Fibroblast of skin of back (primary cell): ENCODE measurements at places on chromosomes 12 and 14.

DNA sequence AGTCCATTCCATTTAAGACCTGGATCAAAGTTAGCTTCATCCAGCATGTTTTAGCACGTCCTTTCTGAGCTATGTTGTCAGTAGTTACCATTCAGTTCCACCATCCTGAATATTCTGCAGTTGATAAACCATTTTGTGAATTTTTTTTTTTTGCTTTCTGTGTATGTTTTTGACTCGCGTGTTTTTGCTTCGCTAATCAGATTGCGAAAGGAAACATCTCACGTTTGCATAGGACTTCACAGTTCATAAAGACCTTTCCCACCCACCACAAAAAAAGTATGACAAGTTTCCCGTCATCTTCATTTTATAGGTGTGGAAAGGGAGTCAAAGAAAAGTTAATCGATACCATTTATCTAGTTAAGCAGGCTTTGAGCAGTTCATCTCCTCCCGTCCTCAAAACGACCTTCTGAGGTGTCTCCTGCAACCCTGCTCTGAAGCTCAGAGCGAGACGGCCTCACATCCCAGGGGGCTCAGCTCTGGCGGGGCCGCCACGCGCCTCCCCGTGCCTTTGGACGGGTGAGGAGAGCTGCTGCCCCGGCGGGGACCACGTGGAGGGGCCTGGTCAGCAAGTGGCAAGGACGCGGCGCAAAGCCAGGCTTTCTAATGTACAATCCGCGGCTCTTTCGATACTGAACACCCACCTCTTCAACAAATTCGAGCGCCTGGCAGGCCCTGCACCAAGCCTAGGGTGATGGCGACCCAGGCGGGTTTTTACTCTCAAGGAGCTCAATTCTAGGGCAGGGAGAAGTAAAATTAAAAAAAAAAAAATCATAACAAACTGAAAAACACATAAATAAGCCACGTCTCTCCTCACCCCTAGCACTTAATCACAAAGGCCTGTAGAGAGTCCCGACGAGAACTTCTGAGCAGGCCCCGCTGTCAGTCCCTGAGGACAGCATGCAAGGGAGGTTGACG lies 988 bp upstream of the TMEM263 start:
- DNase-seq = peak; percentile 42

DNA sequence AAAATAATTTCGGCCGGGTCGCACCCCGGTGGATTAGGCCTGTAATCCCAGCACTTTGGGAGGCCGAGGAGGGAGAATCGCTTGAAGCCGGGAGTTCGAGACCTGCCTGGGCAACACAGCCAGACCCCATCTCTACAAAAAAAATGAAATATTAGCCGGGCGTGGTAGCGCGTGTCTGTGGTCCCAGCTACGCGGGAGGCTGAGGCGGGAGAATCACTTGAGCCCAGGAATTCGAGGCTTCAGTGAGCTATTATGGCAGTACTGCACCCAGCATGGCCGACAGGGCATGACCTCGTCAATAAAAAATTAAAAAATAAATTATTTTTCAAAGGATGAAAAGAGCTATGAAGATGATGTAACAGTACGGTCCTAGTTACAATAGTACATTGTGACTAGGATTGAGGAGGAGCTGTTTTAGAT lies 523 bp downstream of the GTF2H3 start:
- DNase-seq = peak; percentile 10

GRCh38 chr12:20588042-20588441 lies 107.1 kb upstream of the SLCO1C1 start:
- no peak for DNase-seq

DNA sequence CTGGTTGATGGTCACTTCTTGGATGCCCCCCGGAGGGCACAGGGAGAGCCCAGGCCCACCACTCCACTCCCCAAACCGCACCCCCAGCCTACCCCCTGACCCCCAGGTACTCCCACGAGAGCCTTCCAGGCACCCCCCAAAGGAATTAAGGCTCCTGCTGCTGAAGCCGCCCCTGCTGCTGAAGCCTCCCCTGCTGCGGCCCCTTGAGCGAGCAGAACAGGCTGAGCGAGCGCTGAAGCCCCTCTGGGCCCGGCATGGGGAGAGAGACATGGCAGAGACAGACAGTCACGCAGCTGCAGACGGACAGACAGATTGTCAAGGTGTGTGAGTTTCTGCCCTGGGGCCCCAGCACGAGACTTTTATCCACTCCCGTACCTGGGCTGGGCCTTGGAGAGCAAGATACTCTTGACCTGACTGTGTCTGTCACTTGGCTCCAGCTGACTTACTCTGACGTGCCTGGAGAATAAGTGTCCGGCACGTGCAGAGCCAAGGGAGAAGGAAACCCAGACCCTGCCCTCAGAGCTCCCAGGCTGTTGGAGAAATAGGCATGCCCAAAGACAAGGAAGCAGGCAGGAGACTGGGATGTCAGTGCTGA lies at the start of gene KRT78:
Gene KRT78 (minus strand): TSS at position 334 of the 595 bp plus-strand sequence. CDS start 64 bp downstream, at position 270.
- no peak for DNase-seq

DNA sequence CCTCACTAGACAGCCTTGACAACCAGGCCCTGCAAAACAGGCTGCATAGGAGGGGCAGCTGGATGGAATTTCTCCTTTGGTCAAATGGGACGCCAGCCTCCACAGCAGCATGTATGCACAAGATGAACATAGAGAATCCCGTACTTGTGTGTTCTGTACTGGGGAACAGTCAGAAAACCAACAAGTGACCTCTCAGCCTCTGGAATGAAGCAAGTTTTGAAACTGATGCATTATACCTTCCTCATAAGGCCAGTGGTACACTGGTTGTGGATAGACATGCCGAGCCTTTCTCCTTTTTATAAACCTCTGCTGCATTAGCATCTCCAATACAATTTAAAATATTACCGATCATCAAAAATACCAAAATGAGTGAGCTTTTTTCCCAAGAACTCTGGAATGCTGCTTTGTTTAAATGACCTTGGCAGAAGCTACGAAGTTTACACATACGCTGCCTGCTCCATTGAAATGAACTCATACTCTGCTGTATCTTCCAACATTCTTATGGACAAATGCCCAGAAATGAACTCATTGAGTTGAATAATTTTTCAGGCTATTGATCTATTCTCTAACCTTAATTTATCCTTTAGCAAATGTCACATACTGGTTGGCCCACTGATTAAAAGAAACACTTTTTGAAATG lies 47.6 kb upstream of the FERMT2 start:
- peak; percentile 71 for DNase-seq

- DNase-seq = no peak
These were observed 98.7 kb downstream of the BBS10 start for GRCh38 chr12:76249501-76249900.

GRCh38 chr12:93002293-93003054 lies 73.4 kb upstream of the EEA1 start:
- peak; percentile 90 for DNase-seq

DNA sequence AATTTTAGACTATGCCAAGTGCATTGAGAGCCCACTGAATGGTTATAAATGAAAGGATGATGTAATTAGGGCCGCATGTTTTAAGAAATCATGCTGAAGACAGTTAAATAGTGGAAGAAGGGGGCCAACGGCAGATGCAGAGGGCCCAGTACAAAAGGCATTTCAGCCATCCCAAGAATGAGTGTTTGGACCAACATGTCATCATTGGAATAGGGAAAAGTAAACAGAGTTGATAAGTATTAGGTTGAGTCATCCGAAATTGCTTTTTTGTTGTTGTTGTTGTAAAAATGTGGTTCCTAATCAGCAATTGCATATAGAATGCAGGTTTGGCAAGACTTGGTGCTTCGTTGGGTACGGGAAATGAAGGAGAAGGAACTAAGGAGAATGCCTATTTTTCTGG lies 29.5 kb downstream of the BMP4 start:
- peak; percentile 79 for DNase-seq

- DNase-seq = no peak
These were observed 176.6 kb downstream of the TSPAN9 start for GRCh38 chr12:3253682-3254275.

GRCh38 chr14:56120091-56120691 lies 2.0 kb downstream of the PELI2 start:
- peak; percentile 60 for DNase-seq

DNA sequence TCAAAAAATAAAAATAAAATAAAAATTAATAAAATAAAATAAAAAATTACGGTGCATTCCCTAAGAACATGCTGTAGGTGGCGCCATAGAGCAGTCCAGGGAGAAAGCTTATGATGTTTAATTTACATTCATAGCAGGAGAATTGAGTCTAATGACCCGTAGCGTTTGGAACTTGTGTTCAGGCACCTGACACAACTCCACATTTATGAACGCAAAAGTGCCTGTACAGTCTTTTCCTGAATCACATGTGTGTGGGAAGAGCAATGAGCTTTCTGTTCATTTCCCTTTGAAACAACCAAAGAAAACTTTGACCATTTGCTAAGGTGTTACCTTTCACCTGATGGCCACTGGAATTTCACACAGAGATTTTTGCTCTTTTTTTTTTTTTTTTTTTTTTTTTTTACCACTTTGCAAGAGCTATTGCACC lies 60.6 kb upstream of the KCNA1 start:
- peak; percentile 39 for DNase-seq

GRCh38 chr12:106962286-106962685 lies 6.6 kb downstream of the TMEM263 start:
- DNase-seq = peak; percentile 65

GRCh38 chr14:29166507-29166906 lies 399.9 kb downstream of the FOXG1 start:
- no peak for DNase-seq
